ENCODE measurements at places on chromosomes 2 and 18.

DNA sequence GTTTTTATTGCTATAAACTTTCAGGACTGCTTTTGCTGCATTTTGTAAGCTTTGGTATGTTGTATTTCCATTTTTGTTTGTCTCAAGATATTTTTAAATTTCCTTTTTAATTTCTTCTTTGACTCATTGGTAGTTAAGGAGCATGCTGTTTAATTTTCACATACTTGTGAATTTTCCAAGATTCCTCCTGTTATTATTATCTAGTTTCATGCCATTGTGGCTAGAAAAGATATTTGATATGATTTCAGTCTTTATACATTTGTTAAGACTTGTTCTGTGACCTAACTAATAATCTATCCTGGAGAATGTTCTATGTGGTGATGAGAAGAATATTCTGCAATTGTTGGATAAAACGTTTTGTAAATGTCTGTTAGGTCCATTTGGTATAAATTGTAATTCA is 62.1 kb downstream of the NUP35 start:
- DNase-seq, result no peak

DNA sequence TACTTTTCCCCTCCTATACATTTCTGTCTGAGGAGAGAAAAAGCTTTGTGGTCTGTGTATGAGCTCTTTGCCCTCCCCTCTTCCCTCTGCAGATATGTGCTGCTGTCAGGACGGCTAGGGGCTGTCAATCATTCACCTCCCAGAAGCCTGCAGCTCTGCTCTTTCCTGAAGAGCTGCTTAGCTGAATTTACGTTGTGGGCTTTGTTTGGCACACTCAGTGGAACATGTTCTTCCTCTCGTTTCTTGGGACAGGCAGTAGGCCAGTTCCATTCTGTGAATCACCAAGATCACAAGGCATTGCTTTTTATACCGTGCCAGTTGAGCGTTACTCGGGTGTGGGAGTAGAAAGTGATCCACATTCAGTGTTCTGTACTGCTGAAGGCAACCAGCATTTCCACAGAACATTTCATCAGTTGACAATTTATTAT is 136.7 kb downstream of the LAMA3 start:
- no peak for DNase-seq

DNA sequence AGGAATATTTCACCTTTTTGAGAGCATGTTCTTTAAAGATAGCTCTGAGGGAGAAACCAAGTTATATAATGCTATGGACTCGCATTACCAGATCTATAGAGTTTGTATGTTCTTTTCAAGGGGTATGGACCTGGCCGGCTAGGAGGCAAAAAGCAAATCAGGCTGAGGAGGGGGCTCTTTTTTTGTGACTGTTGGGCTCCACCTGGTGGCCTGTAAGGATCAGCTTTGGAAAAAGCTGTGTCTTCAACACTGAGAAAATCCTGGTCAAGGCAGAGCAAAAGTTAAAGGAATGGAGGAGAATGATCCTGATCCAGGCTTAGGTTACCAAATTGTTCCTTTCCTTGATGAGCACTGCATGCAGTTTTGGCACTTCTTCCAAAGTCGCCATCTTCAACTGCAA is 180.5 kb downstream of the DIS3L2 start:
- no peak for DNase-seq

GRCh38 chr2:112253261-112253815 is 1.5 kb downstream of the ZC3H8 start:
- DNase-seq, result no peak

GRCh38 chr2:123303731-123304130 is 721.4 kb upstream of the CNTNAP5 start:
- DNase-seq, result no peak

GRCh38 chr2:236795169-236795860 is 225.7 kb downstream of the ACKR3 start:
- no peak for DNase-seq

Data from ecto neural progenitor cell (in vitro differentiated cells).